GM12878 (cell line): ENCODE measurements at places on chromosomes 16 and 17. TPM values are rescaled to one million over a fixed set of nuclear protein-coding genes. Genes with fewer than 3 reads are reported as not detected.

DNA sequence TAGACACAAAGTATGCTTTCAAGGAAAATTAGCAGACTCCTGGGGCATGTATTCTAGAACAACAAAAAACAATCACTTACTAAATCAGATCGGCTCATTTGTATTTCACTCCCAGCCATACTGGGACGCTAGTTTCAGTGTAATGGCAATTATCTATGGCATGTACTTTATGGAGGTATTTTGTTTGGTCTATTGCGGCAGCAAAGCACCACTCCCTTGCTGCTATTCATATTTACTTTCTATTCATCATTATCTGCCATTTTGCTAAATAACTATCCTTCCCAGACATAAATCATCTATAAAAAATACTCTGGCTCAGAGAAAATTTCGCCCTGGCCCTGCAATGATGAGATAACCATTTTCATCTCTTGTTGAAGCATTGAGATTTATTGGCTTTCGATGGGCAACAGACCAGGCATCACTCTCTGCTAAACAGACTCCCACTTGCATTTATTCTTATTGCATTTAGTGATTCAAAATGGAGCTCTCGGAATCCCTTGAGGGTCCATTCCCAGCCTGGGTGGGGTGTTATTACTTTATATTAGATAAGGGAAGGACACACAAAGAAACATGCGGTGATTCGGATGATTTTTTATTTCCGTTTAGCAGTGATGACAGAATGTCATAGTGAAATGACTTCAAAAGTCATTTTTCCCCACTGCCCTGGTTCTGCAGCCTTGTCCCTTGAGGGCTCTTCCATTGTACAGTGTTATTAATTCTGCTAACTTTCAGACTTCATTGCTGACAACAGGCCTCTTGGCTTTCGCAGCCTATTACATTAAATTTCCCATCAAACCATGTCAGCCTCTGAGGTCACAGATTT, 225.8 kb downstream of the IRX3 start:
- H3K4me1 ChIP-seq = no peaks in the 10 kb centered on the region
- no peak overlapping the region for H3K4me3 ChIP-seq
- H3K27me3 ChIP-seq = no peaks in the 10 kb centered on the region
- H3K27ac ChIP-seq = no peak overlapping the region
- no peak for DNase-seq
- no peaks in the 10 kb centered on the region for H3K36me3 ChIP-seq

DNA sequence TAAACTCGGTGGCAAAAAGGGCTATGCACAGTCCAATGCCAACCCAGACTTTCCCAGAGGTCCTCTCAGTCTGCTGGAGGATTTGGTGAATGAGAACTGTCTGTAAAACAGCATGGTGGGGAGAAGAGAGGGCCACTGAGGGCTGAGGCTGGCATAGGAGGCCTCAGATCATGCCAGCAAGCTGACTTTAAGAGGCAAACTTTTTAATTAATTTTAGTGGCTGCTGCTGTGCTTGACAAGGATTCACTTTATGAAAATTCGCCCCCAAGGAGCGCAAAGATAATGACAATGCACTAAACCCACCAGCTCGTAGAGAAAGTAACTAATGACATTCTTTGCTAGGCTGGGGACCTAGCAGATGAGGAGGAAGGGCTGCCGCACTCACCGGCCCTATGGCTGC, 15.0 kb downstream of the ABCC12 start:
- no peaks in the 10 kb centered on the region for H3K36me3 ChIP-seq
- no peak for DNase-seq
- no peaks in the 10 kb centered on the region for H3K27me3 ChIP-seq
- no peak overlapping the region for H3K4me3 ChIP-seq

DNA sequence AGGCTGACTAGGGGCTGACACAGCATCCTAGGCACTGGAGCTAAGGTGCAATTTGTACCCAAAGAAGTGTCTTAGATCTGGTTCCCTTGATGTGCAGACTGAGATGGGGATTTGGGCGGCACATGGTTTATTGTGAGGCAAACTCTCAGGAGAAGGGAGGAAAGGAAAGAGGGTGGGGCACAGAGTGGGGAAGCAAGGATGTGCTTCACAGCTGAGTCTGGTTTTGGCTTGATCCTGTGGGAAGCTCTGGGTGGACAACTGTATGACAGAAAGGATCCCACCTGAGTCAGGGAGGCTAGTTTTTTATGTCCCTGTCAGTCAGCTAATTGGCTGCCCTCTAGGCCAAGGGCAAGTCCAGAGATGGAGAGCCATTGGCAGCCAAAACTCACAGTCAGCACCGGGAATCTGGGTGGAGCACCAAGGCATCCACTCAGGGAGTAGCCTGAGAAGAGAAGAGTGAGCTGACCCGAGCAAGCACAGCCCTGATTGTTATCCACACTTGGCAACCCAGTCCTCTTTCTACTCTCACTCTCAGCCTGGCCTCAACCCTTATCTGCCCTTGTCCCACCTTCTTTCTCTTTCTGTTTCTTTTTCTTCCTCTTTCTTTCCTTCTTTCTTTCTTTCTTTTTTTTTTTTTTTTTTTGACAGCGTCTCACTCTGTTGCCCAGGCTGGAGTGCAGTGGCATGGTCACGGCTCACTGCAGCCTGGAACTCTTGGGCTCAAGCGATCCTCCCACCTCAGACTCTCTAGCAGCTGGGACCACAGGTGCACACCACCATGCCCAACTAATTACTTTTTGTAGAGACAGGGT, 12.0 kb downstream of the ARL4D start:
- no peak overlapping the region for H3K27ac ChIP-seq
- peaks cover 4% of the 10 kb centered on the region for H3K4me1 ChIP-seq
- DNase-seq = no peak

DNA sequence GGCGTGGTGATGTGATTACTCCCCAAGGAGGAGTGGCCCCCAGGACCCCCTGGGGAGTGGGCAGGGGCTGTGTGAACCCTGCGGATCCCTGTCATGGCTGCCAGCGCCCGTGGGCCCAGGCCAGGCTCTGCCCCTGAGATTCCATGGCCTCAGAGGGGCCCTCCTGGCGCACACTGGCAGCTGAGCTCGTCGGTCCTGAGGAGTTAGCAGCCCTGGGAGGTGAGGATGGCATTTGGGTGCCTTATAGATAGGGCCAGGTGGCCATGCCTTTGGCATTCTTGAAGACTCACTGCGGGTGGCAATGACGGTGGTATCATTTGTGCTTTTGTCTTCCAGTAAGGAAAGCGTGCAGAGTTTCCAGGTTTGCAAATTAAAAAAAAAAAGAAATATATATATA, 146.8 kb upstream of the GSE1 start:
- no peaks in the 10 kb centered on the region for H3K36me3 ChIP-seq
- H3K27me3 ChIP-seq = peaks cover 3% of the 10 kb centered on the region; the same call in 1 of the 2 replicates
- no peak overlapping the region for H3K4me3 ChIP-seq

- H3K4me3 ChIP-seq = no peak overlapping the region
- H3K27me3 ChIP-seq = no peaks in the 10 kb centered on the region
- DNase-seq = no peak
- H3K27ac ChIP-seq = peak overlapping the region; percentile 34
- H3K36me3 ChIP-seq = no peaks in the 10 kb centered on the region
Measured at GRCh38 chr16:56912746-56913708, 18.9 kb upstream of the HERPUD1 start.

DNA sequence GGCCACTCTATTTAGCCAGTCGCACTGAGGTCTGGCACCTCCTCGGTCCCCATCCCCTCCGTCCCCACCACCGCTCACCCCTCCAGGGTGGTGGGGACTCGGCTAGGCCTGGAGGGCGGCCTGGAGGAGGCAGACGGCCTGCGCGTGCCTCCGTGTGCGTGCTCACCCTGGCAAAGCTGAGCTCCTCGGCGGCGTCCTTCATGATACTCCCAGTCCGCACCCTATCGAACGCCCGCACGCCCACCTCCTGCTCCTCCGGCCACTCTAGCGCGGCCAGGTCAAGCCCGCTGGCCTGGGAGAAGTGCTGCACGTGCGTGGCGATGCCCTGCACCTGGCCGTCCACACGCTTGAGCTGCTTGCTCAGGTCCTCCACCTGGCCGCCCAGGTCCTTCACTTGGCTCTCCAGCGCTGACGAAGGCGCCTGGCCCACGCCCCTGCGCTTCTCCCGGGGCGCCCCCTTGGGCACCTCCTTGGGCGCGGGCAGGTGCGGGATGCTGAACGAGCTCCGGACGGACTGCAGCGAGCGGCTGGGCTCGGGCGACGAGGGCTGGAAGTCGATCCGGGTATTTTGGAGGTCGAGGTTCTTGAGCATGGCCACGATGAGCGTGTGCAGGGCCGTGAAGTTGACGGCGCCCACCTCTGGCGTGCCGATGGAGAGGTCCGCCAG, 644 bp downstream of the QRICH2 start:
- DNase-seq = no peak
- no peaks in the 10 kb centered on the region for H3K27me3 ChIP-seq
- H3K4me1 ChIP-seq = no peaks in the 10 kb centered on the region
- H3K4me3 ChIP-seq = no peak overlapping the region
- no peaks in the 10 kb centered on the region for H3K36me3 ChIP-seq
- H3K27ac ChIP-seq = no peak overlapping the region

DNA sequence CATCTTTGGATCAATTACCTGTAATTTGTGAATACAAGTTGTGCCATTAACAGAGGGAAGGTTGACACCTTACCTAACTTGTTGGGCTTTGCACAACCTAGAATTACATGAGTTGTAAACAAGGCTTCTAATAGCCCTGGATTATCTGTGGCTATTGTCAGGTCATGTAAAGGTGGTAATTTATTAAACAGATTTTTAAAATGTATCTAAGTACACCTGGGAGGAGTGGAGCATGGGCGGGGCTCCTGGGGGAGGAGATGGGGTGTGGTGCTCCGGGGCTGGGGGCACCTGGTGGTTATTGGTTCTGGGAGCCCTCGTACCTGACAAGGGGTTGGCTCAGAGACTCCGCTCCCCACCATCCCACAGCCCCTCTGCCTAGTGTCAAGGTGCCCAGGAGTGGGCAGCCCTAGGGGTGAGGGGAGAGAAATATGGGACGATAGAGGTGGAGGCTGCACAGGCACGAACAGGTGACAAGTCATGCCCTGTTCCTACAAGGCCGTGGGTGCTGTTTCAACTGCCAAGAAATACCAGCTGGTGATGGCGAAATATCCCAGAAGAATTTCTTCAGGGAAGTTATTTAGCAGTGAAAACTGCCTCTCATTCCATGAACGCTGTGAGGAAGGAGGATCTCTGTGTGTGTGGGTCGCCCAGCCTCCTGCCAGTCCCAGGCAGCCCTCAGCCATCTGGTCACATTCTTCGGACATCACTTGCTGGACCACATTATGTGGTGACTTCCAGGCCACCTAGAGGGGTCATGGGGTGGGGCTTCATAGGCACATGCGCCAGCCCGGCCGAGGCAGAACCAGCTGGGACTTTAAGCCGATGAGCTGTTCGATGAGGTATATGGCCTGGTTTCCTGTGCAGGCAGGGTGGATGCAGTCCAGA, 55.5 kb upstream of the IRX3 start:
- no peak overlapping the region for H3K4me3 ChIP-seq
- DNase-seq = no peak
- H3K4me1 ChIP-seq = no peaks in the 10 kb centered on the region
- no peaks in the 10 kb centered on the region for H3K27me3 ChIP-seq
- no peak overlapping the region for H3K27ac ChIP-seq

GRCh38 chr17:46179375-46179999, 13.7 kb downstream of the KANSL1 start:
- H3K27me3 ChIP-seq = no peaks in the 10 kb centered on the region
- peaks cover 50% of the 10 kb centered on the region for H3K4me1 ChIP-seq
- peaks cover 6% of the 10 kb centered on the region; the same call in 1 of the 2 replicates for H3K36me3 ChIP-seq
- H3K27ac ChIP-seq = peak overlapping the region; percentile 29
- peak; percentile 73 for DNase-seq

DNA sequence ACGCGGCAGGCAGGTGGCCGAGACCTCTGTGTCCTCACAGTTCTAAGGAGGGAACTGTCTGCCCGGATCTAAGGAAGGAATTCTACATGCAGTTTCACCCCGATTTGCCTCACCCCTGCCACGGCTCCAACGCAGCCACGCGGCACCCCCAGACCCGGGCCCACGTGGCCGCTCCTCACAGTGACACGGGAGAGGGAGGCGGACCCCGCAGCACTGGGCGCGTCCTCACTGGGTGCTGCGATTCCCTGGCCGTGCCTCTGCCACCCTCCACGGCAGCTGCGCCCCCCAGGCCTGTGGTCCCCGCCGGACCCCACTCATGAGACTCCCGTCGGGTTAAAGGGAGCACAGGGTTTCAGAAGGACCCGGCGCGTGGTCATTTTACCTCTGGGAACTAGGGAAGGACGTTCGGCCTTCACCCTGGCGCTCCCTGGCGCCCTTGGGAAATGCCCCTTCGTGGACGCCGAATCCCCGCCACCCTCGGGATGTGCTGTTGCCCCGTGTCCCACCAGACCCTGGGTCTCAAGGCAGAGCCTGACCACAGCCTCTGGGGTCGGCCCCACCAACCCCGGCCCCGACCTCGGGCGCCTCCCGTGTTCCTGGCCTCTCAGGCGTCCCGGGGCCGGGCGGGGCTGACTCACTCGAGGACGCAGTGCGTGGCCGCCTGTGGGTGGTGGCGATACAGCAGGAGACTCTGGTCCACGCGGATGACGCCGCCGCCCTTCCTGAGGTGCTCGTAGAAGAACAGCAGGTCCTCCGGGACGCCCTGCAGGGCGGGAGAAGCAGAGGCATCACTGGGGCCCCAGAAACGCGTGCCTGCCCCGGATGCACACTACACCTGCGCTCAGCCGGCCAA, 118.8 kb upstream of the METRNL start:
- no peaks in the 10 kb centered on the region for H3K4me1 ChIP-seq
- H3K36me3 ChIP-seq = no peaks in the 10 kb centered on the region
- no peaks in the 10 kb centered on the region for H3K27me3 ChIP-seq
- H3K27ac ChIP-seq = no peak overlapping the region
- H3K4me3 ChIP-seq = no peak overlapping the region

DNA sequence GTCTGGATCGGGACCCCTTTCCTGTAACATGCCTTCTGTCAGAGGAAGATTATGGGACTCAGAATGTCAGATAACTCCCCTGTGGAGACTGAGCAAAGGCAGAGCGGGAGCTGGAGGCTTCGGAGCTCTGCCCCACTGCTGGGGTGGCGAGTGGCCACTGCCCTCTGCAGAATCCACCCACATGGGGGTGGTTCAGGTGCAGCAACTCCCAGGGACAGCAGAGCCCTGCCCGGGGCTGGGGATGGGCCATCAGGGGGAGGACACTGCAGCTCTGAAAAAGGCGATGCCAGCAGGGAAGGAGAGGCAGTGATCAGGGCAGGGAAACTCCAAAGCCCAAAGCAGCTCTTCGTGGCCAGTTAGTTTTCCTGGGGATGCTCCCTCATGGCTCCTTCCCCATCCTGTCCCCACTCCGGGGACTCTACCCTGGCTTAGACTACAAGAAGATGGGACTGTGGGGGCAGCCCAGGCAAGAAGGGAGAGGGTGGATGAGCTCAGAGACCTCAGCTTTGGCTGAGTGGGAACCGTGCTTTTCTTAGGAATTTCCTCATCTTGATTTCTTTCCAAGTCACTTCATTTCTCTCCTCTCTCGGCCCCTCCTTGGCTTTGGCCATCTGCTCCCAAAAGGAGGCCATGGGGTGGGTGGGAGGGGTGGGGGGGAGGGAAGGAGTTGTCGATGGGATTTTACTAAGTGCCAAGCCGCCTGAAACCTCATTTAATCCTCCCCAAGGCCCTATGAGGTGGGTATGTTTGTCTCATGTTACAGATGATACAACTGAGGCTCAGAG, 4.0 kb downstream of the CA4 start:
- peaks cover 2% of the 10 kb centered on the region; the same call in 1 of the 2 replicates for H3K4me1 ChIP-seq
- H3K36me3 ChIP-seq = no peaks in the 10 kb centered on the region
- H3K4me3 ChIP-seq = no peak overlapping the region
- DNase-seq = no peak

Gene JPH3
- total RNA-seq = 0.05 TPM in 1 of 2 replicates, not detected in the other

Gene TPPP3
- total RNA-seq = not detected in 2 replicates

Gene PPP1R27
- 0.49 and 0.53 TPM in 2 replicates for total RNA-seq

Gene FGF11
- total RNA-seq = 3.0 TPM in 2 replicates

Gene PPP1R1B
- total RNA-seq = not detected in 2 replicates

Gene MSRB1
- 24.5 and 27.7 TPM in 2 replicates for total RNA-seq

Gene TUBB3
- 1.6 and 2.3 TPM in 2 replicates for total RNA-seq
